ENCODE measurements at places on chromosomes 11 and 22.

- DNase-seq, result no peak
- H3K36me3 ChIP-seq, result no peaks in the 10 kb centered on the region
- no peak overlapping the region for H3K4me3 ChIP-seq
- H3K27me3 ChIP-seq, result peaks cover 21% of the 10 kb centered on the region
- H3K4me1 ChIP-seq, result peaks cover 3% of the 10 kb centered on the region
These were observed 2.5 kb upstream of the TTLL8 start for GRCh38 chr22:50060441-50061140.

DNA sequence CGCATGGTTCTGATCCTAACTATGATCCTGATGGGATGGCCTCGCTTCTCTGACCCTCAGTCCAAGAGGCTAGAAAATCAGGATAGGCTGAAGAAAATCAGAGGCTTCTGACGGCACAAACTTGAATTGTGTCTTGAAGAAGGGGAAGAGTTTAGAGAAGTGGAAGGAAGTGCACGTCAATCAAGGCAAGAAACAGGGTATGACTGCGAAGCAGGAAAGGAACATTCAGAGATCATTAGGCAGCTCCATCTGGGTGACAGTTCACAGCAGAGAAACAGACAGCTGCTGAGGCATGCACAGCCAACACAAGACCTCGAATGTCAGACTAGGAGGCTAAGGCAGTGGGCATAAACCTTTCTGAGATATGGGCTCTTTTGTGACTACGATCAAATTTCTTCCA, 29.3 kb downstream of the CLPB start:
- no peaks in the 10 kb centered on the region for H3K27me3 ChIP-seq
- no peak overlapping the region for H3K4me3 ChIP-seq
- no peaks in the 10 kb centered on the region for H3K36me3 ChIP-seq

DNA sequence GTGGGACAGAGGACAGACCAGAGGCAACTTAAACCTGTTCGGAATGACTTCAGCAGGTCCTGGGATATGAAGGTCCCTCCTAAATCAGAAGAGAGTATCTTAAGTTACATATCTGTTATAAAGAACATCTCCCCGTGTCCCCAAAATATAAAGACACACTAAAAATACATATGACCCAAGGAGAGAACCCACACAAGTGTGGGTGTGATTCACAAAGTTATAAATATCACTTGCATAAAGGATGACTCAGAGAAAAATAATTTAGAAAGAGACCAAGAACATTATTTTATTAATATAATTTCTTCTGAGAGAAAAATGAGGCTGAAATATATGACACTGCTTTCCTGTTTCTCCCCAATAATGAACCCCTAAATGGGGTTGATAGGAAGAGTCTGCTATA, 14.2 kb downstream of the OR5B21 start:
- no peaks in the 10 kb centered on the region for H3K36me3 ChIP-seq
- no peaks in the 10 kb centered on the region for H3K27me3 ChIP-seq
- no peak overlapping the region for H3K27ac ChIP-seq

DNA sequence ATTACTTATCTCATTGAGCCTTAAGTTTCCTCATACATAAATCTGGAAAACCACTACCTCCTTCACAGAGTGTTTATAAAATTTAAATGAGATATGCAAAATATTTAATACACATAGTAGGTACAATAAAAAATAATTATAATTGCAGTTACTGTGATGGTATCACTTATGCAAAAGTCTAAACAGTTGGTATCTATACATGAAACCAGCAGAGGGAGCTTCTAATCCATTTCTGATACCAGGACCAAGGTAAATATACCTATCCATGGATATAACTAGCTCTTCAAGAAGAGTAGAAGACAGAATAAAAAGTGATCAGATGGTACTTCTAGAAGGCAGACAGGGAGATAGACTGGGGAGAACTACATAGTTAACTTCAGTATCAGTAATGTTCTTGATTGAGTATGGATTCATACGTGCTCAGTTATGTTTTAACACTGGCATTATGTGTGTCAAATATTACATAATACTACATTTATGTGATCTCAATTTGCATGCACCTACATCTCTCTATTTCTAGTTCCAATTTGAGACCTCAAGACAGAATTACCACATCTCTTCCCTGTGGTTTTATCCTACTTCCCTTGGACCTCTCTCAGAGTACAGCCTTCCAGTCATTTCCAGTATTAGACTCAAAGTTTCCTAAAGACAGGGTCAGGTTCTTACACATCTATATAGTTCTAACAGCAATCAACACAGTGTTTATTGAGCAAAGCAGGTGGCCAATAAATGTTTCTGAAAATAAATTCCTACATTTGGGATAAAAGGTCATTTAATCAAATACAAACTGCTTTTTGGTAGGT, 13.7 kb upstream of the TSG101 start:
- H3K27me3 ChIP-seq, result no peaks in the 10 kb centered on the region
- H3K4me1 ChIP-seq, result peaks cover 7% of the 10 kb centered on the region
- H3K36me3 ChIP-seq, result no peaks in the 10 kb centered on the region
- H3K4me3 ChIP-seq, result no peak overlapping the region
- peak overlapping the region; percentile 88 for H3K27ac ChIP-seq
- no peak for DNase-seq

DNA sequence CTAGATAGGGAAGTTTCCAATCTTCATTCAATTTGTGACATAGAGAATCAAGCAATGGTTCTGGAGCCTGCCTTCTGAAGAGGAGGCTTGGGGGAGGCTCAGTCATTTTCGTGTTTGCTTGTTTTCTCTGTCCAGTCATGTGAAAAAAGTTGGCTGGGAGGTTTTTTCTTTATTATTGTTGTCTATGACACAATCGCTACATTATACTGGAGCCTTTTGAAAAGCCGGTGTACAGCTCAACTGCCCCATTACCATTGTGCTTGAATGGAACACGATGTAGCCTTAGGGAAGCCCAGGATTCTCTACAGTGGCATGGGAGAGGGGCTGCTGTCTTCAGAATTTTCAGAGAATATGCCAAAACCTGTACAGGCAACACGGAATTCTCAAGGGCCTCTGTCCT, 57.9 kb upstream of the NCAM1 start:
- H3K27me3 ChIP-seq, result peaks cover 6% of the 10 kb centered on the region
- no peak overlapping the region for H3K27ac ChIP-seq
- H3K4me1 ChIP-seq, result no peaks in the 10 kb centered on the region
- H3K36me3 ChIP-seq, result no peaks in the 10 kb centered on the region
- H3K4me3 ChIP-seq, result no peak overlapping the region

DNA sequence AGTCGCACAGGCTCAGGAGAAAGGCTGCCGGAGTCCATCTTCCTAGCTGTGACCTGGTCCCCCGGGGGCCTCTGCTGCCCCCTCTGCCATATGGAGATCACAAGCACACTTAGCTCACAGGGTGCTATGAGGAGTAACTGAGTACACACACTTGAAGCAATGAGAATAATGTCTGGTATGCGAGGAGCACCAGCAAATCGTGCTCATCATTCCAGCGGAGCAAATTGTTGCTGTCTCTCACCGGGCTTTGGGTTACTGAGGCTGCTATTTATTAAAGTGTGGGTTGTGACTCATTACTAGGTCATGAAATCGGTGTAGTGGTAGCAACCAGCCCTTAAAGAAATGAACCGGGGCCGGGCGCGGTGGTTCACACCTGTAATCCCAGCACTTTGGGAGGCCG, 48.1 kb upstream of the EIF3D start:
- no peak overlapping the region for H3K4me3 ChIP-seq
- H3K27ac ChIP-seq, result no peak overlapping the region
- no peaks in the 10 kb centered on the region for H3K36me3 ChIP-seq
- peaks cover 60% of the 10 kb centered on the region for H3K27me3 ChIP-seq

GRCh38 chr11:73348838-73349237, 27.4 kb upstream of the RELT start:
- no peak overlapping the region for H3K27ac ChIP-seq
- H3K4me1 ChIP-seq, result peaks cover 10% of the 10 kb centered on the region
- peaks cover 16% of the 10 kb centered on the region for H3K27me3 ChIP-seq

GRCh38 chr11:114166362-114166761, 106.9 kb downstream of the ZBTB16 start:
- peak overlapping the region; percentile 93 for H3K27ac ChIP-seq
- H3K4me3 ChIP-seq, result peak overlapping the region; percentile 78
- H3K4me1 ChIP-seq, result peaks cover 64% of the 10 kb centered on the region
- no peaks in the 10 kb centered on the region for H3K36me3 ChIP-seq

GRCh38 chr22:44492036-44492405, 6.0 kb downstream of the RTL6 start:
- no peak overlapping the region for H3K4me3 ChIP-seq
- no peaks in the 10 kb centered on the region for H3K27me3 ChIP-seq
- H3K36me3 ChIP-seq, result peaks cover 5% of the 10 kb centered on the region
- no peak for DNase-seq

DNA sequence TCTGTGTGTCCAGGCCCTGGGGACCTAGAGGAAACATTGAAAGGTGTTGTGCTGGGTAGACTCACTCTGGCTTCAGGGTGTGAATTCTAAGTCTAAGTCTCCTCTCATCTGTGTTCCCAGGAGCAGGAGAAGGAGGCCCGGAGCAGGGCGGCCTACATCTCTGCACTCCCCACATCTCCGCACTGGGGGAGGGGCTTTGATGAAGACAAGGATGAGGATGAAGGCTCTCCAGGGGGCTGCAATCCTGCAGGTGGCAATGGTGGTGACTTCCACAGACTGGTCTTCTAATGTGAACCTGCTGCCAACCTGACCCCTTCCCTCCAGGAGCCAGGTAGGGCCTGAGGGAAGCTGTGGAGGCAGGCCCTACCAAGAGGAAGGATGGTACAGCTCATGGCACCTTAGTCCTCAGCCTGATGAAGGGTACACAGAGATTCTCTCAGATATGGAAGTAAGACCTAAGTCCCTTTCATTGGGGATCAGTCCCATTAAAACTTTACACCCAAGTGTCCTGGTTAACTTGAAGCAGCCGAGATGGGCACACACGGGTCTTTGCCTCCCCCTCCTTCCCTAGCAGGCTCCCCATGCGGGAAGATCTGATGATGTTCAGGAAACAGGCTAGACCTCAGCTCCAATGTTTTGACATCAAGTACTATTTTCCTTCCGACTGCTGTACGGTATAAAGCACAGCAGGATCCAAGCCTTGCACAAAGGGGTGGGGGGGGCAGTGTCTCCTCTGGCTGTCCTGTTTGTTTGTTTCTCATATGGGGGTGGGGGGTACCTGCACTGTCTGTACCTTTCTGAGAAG, 25.0 kb downstream of the USP35 start:
- no peaks in the 10 kb centered on the region for H3K27me3 ChIP-seq
- H3K4me3 ChIP-seq, result no peak overlapping the region
- peaks cover 7% of the 10 kb centered on the region for H3K36me3 ChIP-seq
- H3K4me1 ChIP-seq, result peaks cover 15% of the 10 kb centered on the region
- H3K27ac ChIP-seq, result peak overlapping the region; percentile 19
- no peak for DNase-seq

DNA sequence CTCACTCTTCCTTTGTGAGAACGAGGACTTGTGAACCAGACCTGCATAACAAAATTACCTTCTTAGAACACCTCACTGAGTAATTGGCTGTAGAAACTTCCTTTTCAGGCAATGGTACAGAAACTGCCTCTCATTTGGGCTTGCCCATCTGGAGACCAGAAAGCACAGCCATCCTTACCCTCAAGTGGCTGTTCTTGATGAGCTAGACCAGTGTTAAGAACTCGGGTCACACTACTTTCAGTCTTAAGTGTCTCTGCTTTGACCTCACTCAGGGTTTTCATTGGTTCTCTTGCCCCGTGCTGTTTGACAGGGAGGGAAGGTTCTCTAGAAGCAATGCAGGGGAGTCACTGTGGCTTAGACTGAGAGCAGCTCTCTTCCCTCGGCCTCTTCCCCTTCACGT, 29.3 kb downstream of the NAT10 start:
- no peak for DNase-seq
- peaks cover 27% of the 10 kb centered on the region for H3K36me3 ChIP-seq
- no peak overlapping the region for H3K27ac ChIP-seq
- no peak overlapping the region for H3K4me3 ChIP-seq
- peaks cover 18% of the 10 kb centered on the region for H3K4me1 ChIP-seq
- H3K27me3 ChIP-seq, result no peaks in the 10 kb centered on the region

DNA sequence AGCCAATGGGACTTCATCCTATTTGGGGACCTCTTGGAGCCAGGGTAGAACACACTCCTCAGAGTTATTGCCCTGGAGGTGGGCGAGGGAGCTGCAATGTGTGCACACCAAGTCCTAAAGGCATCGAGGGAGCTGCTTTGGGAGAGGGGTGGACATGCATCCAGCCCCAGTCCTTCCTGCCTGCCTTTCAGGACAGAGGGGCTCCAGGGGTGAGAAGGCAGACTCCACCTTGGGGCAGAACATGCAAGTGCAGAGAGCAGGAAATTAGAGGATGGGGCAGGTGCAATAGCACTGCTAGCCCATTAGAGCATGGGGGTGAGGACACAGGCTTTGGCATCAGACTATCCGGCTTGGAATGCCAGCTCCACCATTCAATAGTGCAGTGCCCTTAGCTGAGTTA, 288.5 kb downstream of the OPCML start:
- H3K4me3 ChIP-seq, result no peak overlapping the region
- H3K27me3 ChIP-seq, result peaks cover 5% of the 10 kb centered on the region
- H3K36me3 ChIP-seq, result no peaks in the 10 kb centered on the region
- H3K4me1 ChIP-seq, result no peaks in the 10 kb centered on the region

- peaks cover 46% of the 10 kb centered on the region for H3K4me1 ChIP-seq
- H3K4me3 ChIP-seq, result peak overlapping the region; percentile 94
- no peaks in the 10 kb centered on the region for H3K27me3 ChIP-seq
- H3K27ac ChIP-seq, result peak overlapping the region; percentile 94
These were observed 596 bp upstream of the TNRC6B start for GRCh38 chr22:40176921-40177737.

DNA sequence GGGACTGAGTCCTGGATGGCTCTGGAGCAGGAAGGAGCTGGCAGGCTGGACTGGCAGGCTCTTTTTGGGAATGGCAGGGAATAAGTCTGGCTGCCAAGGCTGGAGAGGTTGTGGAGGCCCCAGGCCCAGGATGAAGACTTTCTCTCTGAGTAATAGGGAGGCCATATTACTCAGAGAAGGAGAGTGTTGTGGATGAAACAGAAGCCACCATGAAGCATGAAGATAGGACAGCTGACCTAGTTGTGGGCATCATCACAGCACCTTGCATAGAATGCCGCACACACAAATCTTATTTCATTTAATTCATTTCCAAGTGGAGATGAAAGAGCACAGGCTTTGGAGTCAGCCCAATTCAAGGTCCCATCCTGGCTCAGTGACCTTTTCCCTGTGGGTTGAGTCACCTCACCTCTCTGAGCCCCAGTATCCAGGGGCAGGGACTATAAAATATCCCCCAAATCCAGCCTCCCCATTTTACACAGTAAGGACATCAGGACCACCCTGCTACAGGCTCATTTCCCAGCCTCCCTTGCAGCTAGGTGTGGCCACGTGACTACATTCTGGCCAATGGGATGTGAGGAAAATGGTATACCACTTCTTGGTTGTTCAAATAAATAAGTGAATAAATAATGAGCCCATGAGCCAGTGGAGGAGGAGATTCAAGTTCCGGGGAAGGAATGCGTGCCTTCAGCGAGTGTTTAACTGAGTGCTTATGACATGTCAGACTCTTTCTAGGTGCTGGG, 9.4 kb downstream of the CYTH4 start:
- peak overlapping the region; percentile 51 for H3K4me3 ChIP-seq
- H3K27ac ChIP-seq, result peak overlapping the region; percentile 49
- peaks cover 6% of the 10 kb centered on the region for H3K36me3 ChIP-seq
- peaks cover 56% of the 10 kb centered on the region for H3K4me1 ChIP-seq
- no peak for DNase-seq

Data from T-helper 17 cell (primary cell).